Lung microvascular endothelial cell (primary cell): ENCODE measurements at places on chromosomes 13 and 19. TPM values are rescaled to one million over a fixed set of nuclear protein-coding genes. Genes with fewer than 3 reads are reported as not detected.
A peak's percentile ranks its signal among the peaks of the same experiment; 100 is the strongest.

DNA sequence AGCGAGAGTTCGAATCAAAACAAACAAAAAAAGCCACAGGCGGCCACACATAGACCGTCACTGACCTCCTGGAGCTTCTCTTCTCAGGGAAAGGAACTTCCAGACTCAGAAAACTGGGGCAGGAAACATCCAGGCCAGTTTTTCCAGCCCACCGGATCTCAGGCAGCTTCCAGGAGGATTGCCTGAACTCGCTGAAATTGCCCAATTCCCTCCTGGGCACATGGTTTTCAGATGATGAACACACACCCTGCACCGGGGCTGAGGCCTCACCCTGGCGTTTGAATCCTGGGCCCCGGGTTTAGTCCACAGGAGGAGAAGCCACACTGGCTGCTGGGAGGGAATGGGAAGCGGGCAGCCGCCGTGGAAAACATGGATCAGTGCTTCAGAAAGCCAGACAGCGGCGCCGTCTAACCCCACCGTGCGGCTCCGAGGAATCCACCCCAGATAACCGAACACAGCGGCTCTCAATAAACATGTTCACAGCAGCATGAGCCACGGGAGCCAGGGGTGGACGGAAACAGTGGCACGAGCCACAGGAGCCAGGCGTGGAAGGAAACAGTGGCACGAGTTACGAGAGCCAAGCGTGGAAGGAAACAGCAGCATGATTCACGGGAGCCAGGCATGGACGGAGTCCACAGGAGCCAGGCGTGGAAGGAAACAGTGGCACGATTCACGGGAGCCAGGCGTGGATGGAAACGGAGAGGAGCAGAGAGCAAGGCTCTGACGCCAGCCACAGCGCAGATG, 18.2 kb upstream of the PTBP1 start:
- peak; percentile 62 for DNase-seq

The ZNF555 gene
- 2.2 and 3.0 TPM in 2 replicates for total RNA-seq

GRCh38 chr19:48487544-48487943, 18.4 kb downstream of the CYTH2 start:
- DNase-seq: no peak

DNA sequence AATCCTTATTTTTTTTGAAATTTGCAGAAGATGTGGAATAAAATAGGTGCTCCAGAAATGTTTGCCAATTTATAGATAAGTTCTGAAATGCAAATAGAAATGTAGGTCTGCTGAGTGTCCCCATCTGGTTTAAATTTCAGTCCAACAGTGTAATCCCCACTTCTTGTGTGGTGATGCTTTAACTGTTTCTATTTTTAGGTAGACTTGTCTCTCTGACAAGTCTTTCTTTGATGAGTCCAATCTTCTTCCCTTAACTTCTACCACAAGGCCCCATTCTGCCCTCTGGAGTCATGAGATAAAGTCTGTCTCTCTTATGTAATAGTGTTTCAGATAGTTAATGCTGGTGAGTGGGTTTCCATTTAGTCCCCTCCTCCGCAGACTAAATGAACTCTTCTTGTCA, 390.4 kb downstream of the RFC3 start:
- DNase-seq: no peak

DNA sequence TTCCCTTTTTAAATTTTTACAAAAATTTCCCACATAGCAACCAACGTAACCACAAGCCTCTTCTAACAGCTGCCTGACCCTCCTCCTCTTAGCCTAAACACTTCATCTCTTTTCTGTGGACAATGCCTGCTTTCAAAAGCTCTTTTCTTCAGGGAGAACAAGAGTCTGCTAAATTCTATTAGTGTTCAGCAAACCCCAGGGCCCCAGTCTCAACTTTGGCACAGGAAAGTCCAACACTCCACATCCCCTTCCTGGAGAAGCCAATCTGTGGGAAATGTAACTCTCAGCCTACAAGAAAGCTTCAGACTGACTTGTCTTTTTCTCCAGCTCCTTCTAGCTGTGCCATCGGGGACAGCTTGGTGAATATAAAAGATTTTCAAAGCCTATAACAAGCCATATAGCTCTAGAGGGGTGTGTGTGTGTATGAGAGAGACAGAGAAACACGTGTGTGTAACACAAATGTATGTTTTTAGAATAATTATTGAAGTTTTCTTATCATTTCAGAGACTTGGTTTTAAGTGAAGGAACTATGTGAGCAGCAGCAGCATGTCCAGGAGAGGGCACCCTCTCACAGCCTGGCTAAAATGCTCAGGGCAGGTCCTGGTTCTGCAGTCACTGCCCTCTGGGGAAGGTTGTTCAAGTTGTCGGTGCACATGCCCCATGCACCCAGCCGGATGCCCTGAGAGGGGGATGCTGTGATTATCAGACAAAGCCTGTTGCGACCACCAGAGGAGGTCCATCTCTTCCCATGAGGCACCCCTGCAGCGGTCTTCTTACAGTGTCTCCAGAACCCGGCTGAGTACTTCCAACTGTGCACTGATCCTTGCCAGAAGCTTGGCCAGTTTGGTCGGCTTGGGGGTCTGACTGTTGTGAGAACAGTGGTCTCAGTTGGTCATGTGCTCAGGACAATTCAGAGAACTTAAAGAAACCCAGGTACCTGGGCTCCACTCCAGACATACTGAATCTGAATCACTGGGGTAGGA, 34.4 kb downstream of the CCDC70 start:
- peak; percentile 68 for DNase-seq

DNA sequence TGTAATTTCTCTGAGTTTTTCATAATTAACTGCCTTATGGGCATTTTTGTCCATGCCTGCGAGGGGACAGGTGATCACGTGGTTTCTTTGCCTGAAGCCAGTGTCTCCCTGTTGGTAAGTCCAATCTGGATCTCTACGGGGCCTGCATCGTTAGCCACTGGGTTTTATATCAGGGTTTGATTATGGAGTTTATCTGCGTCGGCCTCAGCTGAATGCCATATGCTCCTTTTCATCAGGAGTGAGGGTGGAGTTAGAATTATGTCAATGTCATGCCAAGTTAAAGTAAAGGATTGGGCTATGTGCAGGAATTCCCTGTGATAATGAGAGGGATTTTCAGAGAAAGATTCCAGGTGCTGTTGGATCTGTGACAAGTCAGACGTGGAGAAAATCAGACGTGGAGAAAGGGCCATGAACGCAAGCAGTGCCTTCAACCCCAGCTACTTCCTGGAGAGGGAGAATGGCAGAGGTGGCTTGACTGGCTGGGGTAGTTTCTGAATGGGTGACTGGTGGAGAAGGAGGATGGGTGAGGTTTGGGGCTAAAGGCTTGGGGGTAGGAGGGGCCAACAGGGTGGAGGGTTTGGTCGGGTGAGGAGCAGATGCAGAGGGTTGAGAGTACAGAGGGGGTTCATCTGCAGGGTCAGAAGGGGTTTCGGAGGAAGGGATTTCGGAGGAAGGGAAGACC, 24.3 kb downstream of the TMEM255B start:
- DNase-seq: no peak

- peak; percentile 78 for DNase-seq
Observed at GRCh38 chr19:36041831-36042230, 9.2 kb upstream of the CLIP3 start.

The ITGBL1 gene
- 5.0 and 8.1 TPM in 2 replicates for total RNA-seq

- no peak for DNase-seq
Observed at GRCh38 chr19:11202488-11203193, 5.3 kb upstream of the KANK2 start.

DNA sequence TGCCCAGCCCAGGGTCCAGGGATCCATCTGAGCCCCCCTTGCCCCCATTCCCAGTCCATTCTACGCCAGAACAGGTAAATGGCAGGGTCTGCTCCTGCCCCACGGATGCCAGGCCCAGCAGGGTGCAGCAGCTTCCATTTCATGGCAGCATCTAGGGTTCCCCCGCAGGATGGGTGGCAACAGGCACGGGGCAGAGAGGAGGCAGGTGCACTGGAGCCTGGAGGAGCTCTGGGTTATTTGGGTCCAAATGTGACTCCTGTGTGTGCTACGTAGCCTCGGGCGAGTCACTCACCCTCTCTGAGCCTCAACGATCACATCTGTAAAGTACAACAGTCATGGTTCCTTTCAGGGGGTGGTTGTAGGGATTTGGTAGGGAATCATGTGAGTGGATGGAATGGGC, 27.4 kb downstream of the IL12RB1 start:
- DNase-seq: no peak

The ICAM5 gene
- under 0.01 TPM in 1 of 2 replicates, not detected in the other for total RNA-seq

The PKN1 gene
- 190 and 250 TPM in 2 replicates for total RNA-seq

The SULT2A1 gene
- total RNA-seq: not detected in 2 replicates

DNA sequence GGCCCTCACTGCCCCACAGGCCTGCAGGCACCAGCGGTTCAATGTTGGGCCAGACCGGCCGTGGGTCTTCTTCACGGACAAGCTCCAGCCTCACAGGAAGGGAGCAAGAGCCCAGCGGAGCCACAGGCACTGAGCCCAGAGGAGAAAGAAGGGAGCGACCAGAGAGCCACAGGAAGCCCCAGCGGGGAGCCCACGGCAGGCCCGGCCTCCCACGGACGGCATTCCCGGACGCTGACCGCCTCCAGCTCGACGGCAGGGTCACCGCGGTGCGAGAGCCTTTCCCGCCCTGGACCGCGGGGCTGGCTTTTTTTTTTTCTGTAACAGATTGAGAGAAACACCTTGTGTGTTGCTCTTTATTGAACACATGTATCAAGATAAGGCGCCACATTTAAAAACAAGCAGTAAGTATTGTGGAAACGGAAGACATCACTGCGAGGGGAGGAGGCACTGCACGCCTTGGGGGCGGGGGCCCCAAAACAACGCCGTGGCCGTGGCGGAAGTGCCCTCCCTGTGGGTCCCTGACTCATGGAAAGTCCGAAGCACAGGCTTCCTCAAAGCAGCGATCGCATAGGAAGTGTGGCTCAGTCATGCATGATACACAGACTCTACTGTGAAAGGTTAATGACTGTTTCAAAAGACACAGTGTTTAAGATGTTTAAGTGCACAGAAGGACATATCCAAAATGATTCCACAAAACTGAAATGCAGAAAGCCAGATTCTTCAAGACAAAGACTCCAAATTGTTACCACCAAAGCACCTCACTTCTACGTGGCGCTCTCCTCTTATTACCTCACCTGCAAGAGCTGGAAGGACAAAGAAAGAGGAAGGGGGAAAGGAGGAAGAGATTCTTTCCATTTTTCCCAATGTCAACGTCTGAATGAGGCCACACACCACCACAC, 3.5 kb downstream of the RASA3 start:
- DNase-seq: peak; percentile 96

The CEACAM16 gene
- under 0.01 TPM in 1 of 2 replicates, not detected in the other for total RNA-seq

The OR7C1 gene
- not detected in 2 replicates for total RNA-seq

- no peak for DNase-seq
Observed at GRCh38 chr19:48203222-48203793, 32.8 kb downstream of the ZSWIM9 start.

The LIM2 gene
- not detected in 2 replicates for total RNA-seq

GRCh38 chr19:42005504-42005903, 11.5 kb upstream of the ATP1A3 start:
- no peak for DNase-seq

GRCh38 chr13:32878163-32878562, 138.1 kb upstream of the KL start:
- DNase-seq: no peak

GRCh38 chr13:112967686-112968379, 1.2 kb upstream of the MCF2L start:
- no peak for DNase-seq

DNA sequence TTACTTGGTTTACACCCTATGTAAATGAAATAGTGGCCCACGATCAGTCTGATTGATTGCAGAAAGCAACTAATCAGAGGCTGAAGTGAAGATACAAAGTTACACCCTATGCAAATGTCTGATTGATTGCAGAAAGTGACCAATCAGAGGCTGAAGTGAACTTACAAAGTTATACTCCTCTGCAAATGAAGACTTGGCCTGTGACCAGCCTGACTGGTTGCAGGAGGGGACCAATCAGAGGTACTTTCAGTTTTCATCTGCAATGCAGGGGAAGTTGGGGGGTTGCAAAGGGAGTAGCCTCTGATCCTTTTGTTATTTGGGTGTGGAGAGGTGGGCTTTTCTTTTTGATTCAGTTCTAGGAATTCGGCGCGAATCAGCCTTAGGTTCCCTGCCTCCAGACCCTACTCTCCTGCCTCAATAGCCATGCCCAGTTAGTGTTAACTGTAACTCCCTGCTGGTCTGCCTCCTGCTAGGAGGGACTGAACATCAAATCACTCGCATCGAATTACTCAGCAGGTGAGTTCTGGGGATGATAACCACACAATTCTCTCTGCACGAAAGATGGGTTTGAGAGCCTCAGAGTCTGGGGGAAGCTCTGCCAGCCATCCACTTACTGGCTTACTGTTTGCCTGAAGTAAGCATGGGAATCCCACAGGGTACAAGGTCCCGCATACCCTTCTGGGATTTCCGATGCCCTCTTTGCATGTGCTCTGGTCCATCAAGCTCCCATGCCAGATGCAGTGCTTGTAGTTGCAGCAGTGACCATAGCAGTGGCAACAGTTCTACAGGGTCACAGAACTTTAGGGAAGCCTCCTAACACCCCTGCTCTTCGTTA, 7.5 kb downstream of the ARL11 start:
- peak; percentile 60 for DNase-seq

The PDS5B gene
- total RNA-seq: 15.5 and 16.5 TPM in 2 replicates

DNA sequence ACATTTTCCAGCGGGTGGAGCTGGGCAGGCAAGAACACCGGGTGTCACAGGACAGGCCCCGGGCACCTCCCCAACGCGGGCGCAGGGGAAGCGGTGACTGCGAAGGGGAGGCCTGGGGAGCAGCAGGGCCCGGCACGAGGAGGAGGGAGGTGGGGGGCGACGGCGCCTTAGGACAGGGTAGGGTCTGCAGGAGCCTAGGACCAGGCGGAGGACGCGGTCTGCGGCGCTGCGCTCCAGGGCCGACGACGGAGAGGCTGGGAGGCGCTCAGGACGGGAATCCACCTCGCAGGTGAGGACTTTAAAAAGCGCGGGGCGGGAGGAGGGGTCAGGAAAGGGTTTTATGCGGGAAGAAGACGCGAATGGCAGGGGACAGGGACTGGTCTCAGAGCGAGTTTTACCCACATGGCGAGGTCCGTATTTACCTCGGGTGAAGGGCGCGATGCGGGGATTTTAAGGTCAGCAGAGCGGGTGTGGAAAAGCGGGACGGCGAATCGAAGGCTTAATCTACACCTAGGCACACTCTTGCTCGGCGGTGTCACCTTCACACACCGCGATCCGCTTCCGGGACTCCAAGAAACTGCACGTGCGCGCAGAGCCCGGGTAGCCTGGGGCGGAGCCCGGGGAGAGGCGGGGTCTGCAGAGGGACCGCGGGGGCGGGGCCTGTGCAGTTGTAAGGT, 13.5 kb downstream of the ERVV-2 start:
- no peak for DNase-seq

GRCh38 chr13:33487575-33488243, 202.2 kb upstream of the STARD13 start:
- DNase-seq: peak; percentile 71

- DNase-seq: no peak
Observed at GRCh38 chr13:101709952-101710351, 257.5 kb downstream of the ITGBL1 start.

- DNase-seq: peak; percentile 17
Observed at GRCh38 chr13:99153219-99153618, 47.4 kb upstream of the UBAC2 start.

DNA sequence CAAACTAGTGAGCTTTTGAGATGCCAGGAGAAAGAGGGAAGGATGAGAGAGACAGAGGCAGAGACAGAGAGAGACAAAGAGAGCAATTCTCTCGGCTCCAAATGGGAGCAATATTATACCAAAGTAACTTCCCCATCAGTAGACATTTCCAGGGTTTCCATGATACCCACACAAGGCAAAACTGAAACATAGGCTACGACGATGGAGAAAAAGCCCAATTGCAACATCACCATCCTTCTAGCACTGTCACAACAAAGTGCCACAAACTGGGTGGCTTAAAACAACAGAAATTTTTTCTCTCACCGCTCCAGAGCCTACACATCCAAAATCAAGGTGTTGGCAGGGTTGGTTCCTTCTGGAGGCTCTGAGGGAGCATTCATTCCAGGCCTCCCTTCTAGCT, 81.4 kb downstream of the KCTD12 start:
- no peak for DNase-seq

- DNase-seq: no peak
Observed at GRCh38 chr13:106295971-106296370, 239.5 kb downstream of the EFNB2 start.

The FAM216B gene
- total RNA-seq: not detected in 2 replicates
